Umbilical cord (tissue), 2 donors: ENCODE measurements at places on chromosomes 4 and X.

- no peak for DNase-seq
Observed at GRCh38 chr4:24672880-24673279, 88.5 kb upstream of the DHX15 start.

DNA sequence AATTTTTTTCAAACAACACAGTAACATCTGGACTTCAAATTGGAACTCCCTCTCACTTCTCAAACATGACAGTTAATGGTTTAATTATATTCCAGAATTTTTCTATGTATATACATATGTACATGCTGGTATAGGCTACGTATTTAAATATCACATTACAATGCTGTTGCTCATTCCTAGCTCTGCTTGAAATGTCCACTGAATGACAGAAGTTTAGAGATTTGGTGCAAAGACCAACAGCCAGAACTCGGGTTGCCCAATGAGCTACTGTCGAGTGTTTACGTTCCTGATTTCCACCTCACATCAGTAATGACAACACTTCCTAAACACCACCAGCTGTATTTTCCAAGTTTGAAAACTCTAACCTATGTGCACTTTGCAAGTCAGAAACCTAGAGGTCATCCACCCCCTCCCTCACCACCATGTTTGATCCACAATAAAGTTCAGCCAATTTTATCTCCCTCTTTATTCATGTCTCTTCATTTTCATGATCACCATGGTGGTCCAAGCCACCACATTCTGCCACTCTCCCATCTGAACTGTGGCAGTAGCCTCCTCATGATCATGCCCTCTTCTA is 49.3 kb upstream of the RPL34 start:
- DNase-seq: no peak

- DNase-seq: peak; percentile 14
Observed at GRCh38 chr4:158538911-158539310, 17.2 kb downstream of the RXFP1 start.

DNA sequence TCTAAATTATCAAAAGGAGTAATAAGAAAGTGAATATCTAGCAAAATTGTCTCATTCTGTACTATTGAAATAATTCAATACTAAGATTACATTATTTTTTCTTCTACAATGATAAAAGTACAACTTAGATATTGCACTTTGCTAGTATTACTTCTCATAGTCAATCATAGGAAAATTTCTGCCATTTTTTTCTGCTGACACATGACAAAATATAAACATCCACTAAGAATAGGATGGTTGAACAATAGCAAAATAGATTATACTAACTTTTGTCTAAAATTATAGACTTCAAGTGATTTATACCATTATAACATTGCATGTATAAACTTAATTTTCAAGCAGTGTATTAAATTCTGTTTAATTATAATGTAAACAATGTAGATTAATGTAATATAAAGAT is 540.2 kb downstream of the PDHA2 start:
- DNase-seq: no peak

DNA sequence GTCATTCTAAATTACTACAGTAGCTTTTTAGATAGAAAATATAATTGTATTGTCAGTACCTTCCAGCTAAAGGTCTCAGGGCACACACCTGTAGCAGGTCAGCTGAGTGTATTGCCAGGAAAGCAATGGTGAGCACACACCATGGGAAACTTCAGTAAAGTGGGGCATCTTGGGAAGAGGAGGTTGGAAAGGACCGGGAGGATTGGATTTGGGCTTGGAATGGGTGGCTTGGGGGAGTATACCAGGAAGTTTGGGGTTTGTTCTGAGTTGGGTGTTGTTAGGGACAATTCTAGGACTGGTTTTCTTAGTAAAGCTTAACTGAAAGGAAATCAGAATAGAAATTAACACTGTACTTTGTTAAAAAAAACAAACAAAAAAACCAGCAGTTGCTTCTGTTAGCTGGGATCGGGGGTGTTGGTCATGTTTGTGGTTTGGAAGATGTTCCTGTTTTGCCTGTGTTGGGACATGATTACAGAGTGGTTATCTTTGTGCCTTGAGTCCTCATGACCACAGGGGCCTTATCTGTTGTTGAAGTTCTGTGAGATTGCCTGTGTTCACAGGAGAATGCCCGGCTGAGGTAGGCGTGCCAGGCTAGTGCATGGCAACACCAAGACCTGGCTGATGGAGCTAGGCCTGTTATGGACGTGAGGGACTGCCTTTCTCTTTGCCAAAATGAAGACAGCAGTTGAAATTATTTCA is 35.1 kb downstream of the PRIMPOL start:
- DNase-seq: no peak
